ENCODE measurements at places on chromosomes 1 and 21. TPM values are rescaled to one million over a fixed set of nuclear protein-coding genes. Genes with fewer than 3 reads are reported as not detected.
A peak's percentile ranks its signal among the peaks of the same experiment; 100 is the strongest.

DNA sequence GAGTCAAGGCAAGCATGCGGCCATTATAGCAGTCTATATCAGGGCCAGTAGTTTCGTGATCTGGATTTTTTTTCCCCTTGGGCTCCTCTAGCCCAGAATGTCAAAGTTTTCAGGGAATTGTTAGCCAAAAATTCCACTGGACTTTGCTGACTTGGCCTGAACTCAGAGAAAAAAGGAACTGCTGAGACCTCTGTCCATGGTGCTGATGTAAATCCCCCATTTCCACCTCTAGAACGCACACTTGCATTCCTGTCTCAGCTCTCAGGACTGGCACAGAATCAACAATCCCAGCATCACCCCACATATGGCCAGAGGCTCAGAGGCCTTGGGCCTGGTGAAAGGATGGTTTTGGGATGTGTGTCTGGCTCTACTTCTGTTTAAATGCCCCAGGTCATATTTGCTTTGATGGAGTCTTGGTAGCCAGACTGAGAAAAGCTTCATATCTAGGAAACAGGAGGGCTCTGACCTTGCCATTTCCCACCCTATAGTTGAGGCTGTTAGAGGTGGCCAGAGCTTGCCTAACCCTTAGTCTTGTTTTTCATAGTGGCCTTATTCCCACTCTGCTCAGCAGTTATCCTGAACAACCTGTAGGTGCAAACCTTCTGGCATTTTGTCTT, 16.9 kb upstream of the EFCAB14 start:
- no peaks in the 10 kb centered on the region for H3K4me1 ChIP-seq
- no peaks in the 10 kb centered on the region for H3K36me3 ChIP-seq
- no peak overlapping the region for H3K27ac ChIP-seq
- H3K27me3 ChIP-seq: peaks cover 18% of the 10 kb centered on the region

The MSTO1 gene
- total RNA-seq: 47.8 TPM

DNA sequence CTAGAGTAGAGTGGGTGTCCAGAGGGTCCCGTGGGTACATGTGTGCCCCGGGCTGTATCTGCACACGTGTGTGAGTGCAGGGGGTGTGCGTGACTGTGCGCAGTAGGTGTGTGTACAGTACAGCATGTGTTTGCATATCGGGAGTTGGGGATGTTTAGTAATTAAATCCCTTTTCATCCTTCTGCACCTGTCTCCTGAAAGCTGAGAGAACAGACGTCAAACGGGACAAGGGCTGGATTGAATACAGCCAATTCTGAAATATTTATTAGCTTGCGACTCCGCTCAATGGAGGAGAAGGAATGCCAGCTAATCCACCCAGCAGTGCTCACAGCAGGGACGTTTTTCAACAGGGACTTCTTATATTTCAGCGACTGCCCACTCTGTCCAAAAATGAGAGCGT, 44.7 kb upstream of the CASZ1 start:
- H3K27me3 ChIP-seq: peaks cover 44% of the 10 kb centered on the region
- no peak for DNase-seq
- H3K27ac ChIP-seq: no peak overlapping the region
- peaks cover 12% of the 10 kb centered on the region for H3K4me1 ChIP-seq

The RNU1-3 gene
- 2,650 TPM for total RNA-seq

DNA sequence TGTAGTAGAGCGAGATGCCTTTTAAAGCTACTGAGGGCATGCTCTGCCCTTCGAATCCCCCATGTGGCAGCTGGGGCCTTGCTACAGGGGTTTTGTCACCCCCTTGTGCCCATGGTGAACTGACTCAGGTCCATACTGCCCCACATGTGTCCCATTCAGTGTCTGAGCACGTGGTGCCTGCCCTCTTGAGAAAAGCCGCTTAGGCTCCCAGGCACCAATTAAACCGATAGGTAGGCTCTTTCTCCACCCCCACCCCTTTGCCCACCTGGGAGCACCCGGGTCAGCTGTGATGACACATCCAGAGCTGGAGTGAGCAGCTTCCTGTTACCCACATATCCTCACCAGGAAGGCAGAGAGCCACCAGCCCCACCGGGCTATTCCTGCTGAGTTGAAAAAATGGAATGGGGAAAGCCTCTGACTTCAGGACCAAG, 30.5 kb downstream of the TMCC2 start:
- no peak for DNase-seq
- H3K4me1 ChIP-seq: peaks cover 46% of the 10 kb centered on the region
- no peaks in the 10 kb centered on the region for H3K36me3 ChIP-seq
- H3K4me3 ChIP-seq: no peak overlapping the region
- H3K27me3 ChIP-seq: no peaks in the 10 kb centered on the region

DNA sequence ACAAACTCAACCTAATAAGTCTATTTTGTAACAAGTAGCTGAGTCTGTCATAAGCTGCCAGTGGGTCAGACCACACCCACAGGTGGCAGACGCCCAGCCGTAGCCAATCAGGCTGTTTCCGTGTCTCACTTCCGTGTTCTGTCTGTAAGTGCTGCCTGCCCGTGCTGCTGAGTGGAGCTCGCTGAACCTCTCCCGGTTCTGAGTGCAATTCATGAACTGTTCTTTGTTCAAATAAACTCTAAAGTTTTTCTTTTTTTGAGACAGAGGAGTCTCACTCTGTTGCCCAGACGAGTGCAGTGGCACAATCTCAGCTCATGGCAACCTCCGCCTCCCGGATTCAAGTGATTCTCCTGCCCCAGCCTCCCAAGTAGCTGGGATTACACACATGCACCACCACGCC, 25.1 kb downstream of the POFUT2 start:
- H3K4me1 ChIP-seq: peaks cover 5% of the 10 kb centered on the region
- peak; percentile 69 for DNase-seq
- H3K27ac ChIP-seq: no peak overlapping the region
- H3K36me3 ChIP-seq: peaks cover 36% of the 10 kb centered on the region
- no peak overlapping the region for H3K4me3 ChIP-seq

DNA sequence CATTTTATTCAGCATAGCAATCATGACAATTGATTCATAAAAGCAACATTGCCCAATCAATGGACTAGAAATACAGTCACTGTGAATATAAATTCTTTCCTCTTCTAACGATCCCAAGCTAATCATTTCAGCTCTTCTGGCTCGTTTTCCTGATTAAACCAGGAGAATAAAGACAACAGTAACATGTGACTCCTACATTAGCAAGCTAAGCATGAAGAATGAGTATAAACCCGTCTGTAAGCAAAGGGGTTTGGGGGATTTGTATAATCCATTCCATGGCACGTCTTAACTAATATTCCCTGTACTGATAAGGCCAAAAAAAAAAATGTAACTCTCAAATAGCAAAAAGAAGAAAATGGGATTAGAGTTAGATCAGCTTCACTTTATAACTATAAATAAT, 21.6 kb downstream of the IRF2BP2 start:
- H3K4me3 ChIP-seq: no peak overlapping the region
- H3K27ac ChIP-seq: no peak overlapping the region
- peaks cover 42% of the 10 kb centered on the region for H3K4me1 ChIP-seq
- DNase-seq: no peak
- H3K27me3 ChIP-seq: no peaks in the 10 kb centered on the region

The HSD3B2 gene
- not detected for total RNA-seq

DNA sequence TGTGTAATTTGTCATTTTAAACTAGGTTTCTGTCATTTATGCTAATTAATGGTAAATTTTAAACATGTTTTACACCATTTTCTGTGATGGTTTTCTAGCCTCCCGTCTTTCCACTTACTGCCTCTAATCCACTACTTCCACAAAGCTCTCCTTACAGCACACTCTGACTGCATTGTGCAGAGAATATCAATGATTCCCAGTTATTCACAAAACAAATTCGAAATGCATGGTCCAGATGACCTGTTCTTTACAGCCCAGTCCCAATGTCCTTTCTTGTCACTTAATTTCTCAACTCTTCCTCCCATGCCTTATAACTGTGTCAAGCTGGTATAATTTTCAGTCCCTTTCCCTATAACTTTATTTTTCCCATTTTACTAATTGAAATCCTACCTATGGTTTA, 770.5 kb downstream of the USP25 start:
- no peak overlapping the region for H3K27ac ChIP-seq
- H3K4me1 ChIP-seq: peaks cover 23% of the 10 kb centered on the region
- H3K36me3 ChIP-seq: peaks cover 19% of the 10 kb centered on the region
- H3K4me3 ChIP-seq: no peak overlapping the region

Measured in osteocyte (in vitro differentiated cells).